ENCODE measurements at places on chromosomes 3 and 15.

DNA sequence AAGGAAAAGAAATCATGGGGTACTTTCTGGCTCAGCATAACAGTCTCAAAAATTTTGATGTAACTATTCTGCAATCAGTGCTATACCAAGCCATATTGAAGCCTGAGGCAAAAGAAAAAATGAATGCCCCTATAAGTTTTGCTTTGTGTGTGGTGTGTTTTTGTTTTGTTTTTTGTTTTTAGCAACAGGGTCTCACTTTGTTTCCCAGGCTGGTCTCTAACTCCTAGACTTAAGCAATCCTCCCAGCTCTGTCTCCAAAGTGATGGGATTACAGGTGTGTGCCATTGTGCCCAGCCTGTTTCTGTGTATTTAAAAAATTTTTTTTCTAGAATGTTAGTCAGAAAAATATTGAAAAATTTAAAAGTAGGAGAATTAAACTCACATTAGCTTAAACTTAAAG is 93.2 kb downstream of the ZNF280D start:
- no peak for DNase-seq

GRCh38 chr15:37824717-37825382 is 109.6 kb upstream of the TMCO5A start:
- peak; percentile 72 for DNase-seq

- no peak for DNase-seq
Measured at GRCh38 chr3:121231872-121232271, 313.9 kb downstream of the POLQ start.

GRCh38 chr15:71629781-71630474 is 180.4 kb upstream of the NR2E3 start:
- DNase-seq = no peak

DNA sequence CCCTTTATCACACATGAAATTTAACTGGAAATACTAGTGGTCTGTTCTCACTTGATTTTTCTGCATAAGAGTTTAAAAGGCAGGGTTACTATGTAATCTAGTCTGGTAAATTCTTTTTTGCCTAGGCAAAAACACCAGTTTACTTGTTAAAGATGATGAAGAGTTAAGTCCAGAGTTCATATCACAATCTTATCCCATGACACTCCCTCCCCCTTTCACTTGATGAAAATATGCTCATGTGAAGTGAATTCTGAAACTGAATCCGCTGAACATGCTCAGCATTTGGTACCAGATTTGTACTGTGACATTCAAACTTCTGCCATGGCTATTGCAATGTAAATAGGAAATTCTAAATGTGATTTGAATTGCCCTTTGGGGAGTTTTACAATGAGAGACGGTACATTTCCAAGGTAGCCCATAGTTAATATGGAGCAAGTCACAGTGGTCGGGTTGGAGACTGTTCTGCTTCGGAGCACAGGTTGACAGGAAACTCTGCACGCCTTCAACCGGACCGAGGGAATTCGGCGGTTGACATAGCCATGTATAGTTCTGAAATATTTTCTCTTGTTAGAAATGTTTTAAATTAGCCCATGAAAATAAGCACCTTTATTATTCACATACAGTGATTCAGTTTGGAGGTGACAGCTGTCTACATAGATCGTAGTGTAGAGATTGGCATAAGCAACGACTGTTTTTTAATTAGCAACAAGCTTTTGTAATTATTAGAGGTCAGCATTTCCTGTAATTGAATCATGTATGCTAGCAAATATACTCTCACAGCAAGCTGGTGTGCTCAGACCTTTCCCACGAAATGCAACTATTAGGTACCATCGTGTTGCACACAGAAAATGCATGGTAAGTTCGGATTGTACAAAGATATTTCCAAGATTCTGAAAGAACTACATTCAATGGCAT is 768.6 kb upstream of the GOLIM4 start:
- no peak for DNase-seq

- no peak for DNase-seq
Measured at GRCh38 chr15:86193716-86194380, 114.2 kb downstream of the AGBL1 start.

DNA sequence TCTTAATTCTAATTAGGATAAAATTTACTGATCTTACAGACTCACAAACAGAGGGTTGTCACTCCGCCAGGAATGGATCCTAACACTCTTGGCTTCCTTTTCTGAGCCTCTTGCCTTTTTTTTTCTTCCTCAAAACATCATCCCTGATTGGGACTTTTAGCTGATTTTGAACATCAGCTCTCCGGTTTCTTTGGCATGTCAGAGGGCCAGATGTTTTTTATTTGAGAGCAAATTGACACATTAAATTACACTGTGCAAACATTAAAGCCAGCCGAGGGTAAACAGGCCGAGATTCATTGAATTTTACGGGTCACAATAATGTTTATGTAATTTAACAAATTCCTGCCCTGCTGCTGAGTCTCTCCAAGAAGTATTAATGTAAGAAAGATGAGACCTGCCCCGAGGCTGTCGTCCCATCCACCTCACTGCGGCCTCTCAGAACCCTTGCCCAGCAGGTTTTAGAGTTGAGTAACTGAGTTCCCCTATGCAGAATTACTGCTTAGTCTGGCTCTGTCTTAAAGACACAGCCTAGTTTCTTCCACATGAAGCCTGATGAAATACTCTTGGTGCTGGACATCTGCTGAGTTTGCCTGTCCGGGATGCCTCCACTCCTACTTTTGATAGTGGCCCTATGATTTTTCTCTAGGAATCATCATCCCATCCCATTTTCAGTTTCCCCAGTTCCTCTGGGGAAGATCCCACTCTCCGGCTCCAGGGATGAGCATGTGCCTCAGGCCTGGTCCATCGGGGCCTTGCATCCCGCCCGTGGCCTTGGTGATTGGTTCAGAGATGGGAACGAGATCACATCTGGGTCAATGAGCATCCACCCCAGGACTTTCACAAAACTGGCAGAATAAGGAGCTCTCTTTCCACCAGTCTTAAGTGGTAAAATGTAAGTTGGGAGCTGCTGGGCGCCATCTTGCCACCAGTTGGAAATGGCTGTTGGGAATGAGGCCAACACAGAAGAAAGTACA is 226.6 kb upstream of the TLE3 start:
- DNase-seq = peak; percentile 28

GRCh38 chr3:146881966-146882760 is 277.0 kb upstream of the PLSCR5 start:
- DNase-seq = no peak

DNA sequence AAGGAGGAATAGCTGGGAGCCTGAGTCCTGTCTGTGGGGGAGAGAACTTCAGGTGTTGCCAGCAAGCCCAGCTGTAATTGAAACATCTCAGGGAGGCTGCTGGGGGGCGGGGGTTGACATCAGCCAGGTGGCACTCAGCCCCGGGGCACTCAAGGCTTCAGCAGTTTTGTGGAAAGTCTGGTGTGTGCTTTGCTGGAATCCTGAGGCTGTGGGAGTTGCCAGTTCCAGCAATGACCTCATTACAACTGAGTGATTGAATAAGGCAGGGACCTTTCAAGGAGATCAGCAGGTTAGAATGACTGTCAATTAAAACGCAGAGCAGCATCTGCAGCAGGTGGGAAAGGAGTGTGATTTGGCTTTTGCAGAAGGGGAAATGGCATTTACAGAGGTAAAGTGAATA is 75.7 kb downstream of the FAM43A start:
- DNase-seq = no peak

- DNase-seq = peak; percentile 60
Measured at GRCh38 chr15:59371458-59372351, 966 bp downstream of the MYO1E start.

GRCh38 chr3:143302638-143303171 is 183.1 kb downstream of the CHST2 start:
- peak; percentile 27 for DNase-seq

- no peak for DNase-seq
Measured at GRCh38 chr15:101277943-101278564, 769 bp upstream of the SELENOS start.

DNA sequence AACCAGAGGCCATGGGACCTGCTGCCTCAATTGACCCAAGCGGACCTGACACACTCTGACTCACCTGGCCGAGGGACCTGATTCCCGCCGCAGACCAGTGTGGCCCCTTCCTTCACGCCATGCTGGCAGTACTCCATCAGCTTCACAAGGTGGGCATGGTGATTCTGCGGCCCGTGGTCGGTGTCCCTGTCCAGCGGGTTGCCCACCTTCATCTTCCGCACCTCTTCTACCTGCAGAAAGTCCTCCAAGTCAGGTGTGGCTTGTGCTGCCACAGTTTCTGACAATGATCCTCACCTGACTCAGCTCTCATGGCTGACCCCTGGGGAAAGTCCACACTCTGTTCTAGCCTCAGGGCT is 25.9 kb upstream of the SLC41A3 start:
- DNase-seq = no peak

- DNase-seq = peak; percentile 88
Measured at GRCh38 chr15:22887157-22887951, 48.9 kb downstream of the NIPA2 start.

- DNase-seq = no peak
Measured at GRCh38 chr3:186605078-186605477, 7.8 kb upstream of the AHSG start.
